Activated CD8-positive, alpha-beta T cell treated with anti-CD3 and anti-CD28 coated beads, Interleukin-2, amount 10 ng/mL, durations not matched to agents 7 days and 5 days (primary cell): ENCODE measurements at places on chromosomes 12 and 14.

DNA sequence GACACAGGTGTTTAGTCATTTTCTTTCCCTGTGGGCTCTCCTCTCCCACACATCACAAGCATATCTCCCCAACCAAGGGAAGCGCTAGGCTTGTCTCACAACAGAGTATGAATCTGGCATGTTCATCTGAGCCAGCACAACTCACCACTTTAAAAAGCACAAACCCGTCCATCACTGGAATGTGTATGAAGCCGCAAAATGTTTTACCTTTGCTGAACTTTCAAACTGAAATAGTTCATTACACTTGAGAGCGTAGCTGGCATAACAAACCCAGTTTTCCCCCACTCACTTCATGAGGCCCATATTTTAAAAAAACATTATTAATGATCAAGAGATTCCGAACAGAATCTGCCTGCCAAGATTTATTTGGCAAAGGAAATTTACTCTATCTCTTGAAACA is 15.8 kb downstream of the NID2 start:
- no peak for DNase-seq

DNA sequence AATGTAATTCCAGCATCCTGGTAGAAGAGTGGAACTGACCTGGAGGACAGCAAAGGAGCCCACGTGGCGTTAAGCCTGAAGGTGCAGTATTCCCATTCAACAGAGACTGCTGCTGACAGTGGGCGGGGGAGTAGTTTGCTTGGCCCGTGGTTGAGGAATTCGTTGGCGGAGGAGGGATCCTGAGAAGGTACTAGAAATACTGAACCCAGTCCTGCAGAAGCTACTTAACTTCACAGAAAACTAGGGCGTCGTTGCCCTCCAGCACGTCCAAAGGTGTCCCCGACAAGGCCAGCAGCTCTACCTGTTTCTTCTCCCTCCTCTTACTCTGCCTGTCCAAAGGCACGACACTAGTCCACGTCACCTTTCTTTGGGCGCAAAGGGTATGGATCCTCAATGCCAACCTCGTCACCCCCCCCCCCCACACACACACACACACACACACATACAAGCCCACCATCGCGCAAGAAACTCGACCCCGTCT is 303 bp downstream of the PUS7L start:
- DNase-seq: no peak

- no peak for DNase-seq
Observed at GRCh38 chr12:46831335-46832129, 5.7 kb upstream of the SLC38A4 start.

DNA sequence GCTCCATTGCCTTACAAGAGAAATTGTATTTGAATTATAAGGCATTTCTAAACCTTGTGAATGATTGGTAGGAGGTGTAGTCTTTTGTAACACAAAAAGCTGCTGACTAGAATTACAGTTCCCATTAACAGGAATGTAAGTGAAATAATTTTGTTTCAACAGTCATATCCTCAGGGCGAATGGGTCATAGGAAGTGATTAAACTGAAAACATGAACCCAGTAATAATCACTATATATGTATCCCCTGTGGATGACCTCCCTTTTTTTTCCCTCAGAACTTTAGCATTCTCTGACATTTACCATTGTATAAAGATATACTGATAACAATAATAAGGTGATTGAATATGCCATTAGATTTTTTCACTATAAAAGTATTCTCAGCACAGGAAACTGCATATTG is 312.3 kb downstream of the ATP23 start:
- no peak for DNase-seq

GRCh38 chr12:2733493-2734355 is 61.0 kb upstream of the FKBP4 start:
- DNase-seq: no peak

DNA sequence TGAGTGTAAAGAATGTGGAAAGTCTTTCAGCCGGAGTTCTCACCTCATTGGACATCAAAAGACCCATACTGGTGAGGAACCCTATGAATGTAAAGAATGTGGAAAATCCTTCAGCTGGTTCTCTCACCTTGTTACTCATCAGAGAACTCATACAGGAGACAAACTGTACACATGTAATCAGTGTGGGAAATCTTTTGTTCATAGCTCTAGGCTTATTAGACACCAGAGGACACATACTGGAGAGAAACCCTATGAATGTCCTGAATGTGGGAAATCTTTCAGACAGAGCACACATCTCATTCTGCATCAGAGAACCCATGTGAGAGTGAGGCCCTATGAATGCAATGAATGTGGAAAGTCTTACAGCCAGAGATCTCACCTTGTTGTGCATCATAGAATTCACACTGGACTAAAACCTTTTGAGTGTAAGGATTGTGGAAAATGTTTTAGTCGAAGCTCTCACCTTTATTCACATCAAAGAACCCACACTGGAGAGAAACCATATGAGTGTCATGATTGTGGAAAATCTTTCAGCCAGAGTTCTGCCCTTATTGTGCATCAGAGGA is 25.1 kb upstream of the ZNF268 start:
- DNase-seq: no peak

- DNase-seq: no peak
Observed at GRCh38 chr12:131114271-131114670, 160.6 kb downstream of the ADGRD1 start.

GRCh38 chr12:49885118-49885517 is 18.6 kb downstream of the FAIM2 start:
- DNase-seq: no peak

GRCh38 chr12:88723219-88723618 is 142.9 kb upstream of the KITLG start:
- DNase-seq: no peak

DNA sequence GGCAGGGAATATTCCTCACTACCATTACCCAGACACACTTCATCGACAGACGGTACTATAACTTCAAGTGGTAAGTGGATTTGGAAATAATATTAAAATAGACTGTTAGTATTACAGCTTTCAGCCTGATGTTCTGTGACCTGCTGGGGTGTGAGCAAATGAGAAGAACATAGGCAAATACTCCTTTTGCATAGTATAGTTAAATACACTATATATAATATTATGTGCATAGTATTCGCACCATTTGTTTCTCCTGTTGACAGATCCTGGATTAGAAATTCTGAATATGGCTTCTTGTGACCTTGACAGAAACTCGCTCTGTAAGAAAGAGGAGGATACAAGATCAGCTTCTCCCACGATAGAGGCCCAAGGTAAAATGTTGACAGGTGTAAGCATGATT is 115.6 kb downstream of the DNAI7 start:
- no peak for DNase-seq

- DNase-seq: no peak
Observed at GRCh38 chr12:93740751-93741150, 63.6 kb downstream of the CRADD start.

DNA sequence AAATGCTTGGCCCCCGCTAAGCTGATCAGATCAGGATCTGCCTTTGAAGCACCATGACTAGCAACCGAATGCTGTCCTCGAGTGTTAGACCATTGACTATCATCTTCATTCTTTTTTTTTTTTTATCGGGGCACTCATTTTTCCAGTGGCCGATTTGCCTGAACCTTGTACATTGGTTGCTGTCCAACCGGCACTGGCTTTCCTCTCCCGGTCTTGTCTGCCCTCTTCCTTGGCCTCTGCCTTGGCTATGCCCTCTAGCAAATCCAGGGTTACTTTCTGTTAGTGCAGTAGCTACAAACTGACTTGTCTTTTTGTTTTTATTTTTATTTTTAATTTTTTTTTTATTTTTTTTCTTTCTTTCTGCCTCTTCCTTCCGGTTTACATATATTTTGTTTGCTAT is 102.3 kb downstream of the ALG10 start:
- no peak for DNase-seq

DNA sequence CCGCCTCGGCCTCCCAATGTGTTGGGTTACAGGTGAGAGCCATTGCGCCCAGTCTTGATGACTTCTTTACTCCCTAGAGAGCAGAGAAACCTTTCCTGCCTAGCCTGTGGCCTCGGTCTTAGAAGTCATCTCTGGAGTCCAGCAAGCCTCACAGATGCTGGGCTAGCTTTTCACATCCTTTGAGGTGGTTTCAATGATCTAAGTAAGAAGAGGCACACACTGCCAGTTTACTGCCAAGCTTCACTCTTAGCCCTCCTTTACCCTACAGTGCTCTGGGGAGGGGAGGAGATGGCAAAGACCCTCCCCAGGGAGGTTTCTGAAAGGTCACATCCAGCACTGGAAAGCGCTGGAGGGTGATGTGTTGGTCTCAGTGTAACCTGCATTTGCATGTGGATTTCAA is 304.8 kb downstream of the PCNX1 start:
- no peak for DNase-seq

- DNase-seq: no peak
Observed at GRCh38 chr12:72366255-72366654, 94.1 kb downstream of the TRHDE start.
